ENCODE measurements at places on chromosomes 12 and 14. TPM values are rescaled to one million over a fixed set of nuclear protein-coding genes. Genes with fewer than 3 reads are reported as not detected.

Gene TMPRSS12
- total RNA-seq, result not detected

Gene LTBP2
- 383 TPM for total RNA-seq

Gene FAM181A
- not detected for total RNA-seq

Gene P2RX7
- total RNA-seq, result 1.1 TPM

GRCh38 chr14:101284711-101285110 lies 276.6 kb upstream of the DIO3 start:
- DNase-seq, result no peak

DNA sequence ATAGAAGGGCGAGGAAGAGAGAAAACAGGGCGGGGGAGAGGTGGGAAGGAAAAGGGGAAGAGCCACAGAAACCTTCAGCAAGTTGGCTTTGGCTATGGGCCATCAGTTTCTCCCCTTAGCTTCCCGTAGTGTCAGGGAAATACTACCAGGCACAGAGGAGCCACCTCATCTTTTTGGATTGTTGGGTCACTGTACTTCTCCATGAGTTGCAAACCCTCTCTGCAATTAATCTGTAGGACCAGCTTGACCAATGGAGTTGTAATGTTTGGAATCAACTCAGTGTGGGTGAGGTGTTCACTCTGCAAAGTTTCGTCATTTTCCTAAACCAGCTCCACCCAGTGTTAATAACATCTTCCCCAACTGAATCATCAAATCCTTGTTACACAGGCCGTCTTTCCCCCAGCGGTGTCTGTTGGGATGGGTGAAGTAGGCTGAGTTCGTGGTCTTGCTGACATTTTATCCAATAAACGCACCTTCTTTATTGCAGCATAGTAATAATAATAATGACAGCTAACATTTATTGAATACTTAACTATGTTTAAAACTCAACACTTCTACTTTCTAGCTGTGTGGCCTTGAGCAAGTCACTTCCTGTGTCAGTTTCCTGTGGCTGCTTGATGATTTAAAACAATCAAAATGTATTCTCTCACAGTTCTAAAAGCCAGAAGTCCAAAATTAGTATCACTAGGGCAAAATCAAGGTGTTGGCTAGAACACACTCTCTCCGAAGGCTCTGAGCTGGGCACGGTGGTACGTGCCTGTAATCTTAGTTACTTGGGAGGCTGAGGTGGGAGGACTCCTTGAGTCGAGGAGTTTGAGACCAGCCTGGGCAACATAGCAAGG lies 8.1 kb upstream of the GLTP start:
- DNase-seq, result no peak

- no peak for DNase-seq
Measured at GRCh38 chr14:65200454-65200853, 98.1 kb upstream of the MAX start.

Measured in ascending aorta (tissue), 2 donors.